Stimulated activated CD4-positive, alpha-beta T cell treated with anti-CD3 and anti-CD28 coated beads, Interleukin-1b, Interleukin-23, amount 100 ng/mL, for 24 hours (primary cell): ENCODE measurements at places on chromosomes 5 and 9.

DNA sequence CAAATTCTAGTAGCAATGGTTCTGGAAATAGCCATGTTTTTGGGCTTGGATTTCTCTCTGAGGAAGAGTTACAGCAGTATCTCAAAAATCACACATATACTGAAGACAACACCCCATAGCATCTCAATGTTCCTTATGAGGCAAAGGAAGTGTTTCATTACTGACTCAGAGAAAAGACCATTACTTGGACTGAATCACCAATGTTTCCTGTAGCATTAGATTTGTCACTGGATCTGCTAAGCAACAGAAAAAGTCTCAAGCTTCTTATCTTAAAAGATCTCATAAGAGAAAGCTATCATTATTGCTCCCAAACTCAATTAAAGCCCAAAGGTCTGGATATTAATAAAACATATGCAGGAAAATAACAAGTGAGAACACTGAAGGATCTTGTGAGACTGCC is 272.4 kb downstream of the ADAMTS6 start:
- DNase-seq, result no peak

GRCh38 chr9:134728801-134729495 is 87.3 kb downstream of the COL5A1 start:
- DNase-seq, result no peak

DNA sequence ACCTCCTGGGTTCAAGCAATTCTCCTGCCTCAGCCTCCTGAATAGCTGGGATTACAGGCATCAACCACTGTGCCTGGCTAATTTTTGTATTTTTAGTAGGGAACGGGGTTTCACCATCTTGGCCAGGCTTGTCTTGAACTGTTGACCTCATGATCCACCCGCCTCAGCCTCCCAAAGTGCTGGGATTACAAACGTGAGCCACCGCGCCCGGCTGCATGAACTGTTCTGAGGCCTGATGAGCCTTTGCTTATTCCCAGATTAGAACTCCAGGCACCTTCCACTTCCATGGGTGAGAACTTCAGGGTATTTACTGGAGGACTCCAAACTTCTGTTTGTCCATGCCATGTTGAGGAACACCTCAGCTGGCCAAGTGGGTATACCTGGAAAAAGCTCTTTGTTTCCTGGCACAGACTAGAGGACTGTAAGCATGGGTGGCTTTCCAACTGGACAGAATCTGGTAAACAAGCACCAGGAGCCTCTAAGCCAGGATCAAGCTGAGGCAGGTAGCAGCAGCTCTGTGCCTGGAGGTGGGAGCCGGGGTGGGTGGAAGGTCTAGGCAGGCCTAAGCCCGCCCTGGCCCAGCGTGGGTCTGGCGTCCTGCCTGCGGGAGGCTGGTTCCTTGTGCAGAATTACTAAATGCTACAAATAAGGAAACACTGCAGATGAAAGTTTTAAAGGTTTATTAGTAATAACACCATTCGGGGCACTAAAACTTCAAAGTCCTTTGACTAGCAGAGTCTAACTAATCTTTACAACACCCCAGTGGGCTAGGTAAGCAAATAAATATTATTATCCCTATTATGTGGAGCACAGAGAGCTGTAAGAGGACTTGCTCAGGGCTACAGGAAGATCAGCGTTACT is 78.4 kb downstream of the SEMA5A start:
- DNase-seq, result no peak

DNA sequence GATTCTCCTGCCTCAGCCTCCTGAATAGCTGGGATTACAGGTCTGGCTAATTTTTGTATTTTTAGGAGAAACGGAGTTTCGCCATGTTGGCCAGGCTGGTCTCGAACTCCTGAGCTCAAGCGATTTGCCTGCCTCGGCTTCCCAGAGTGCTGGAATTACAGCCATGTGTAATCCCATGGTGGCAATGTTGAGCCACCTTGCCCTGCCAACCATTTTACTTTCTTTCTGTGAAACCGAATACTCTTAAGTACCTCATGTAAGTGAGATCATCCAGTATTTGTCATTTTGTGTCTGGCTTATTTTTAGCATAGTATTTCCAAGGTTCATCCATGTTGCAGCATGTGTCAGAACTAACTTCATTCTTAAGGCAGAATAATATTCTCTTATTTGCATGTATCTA is 8.2 kb downstream of the PRRC2B start:
- DNase-seq, result no peak
